ENCODE measurements at places on chromosomes 6 and 20. TPM values are rescaled to one million over a fixed set of nuclear protein-coding genes. Genes with fewer than 3 reads are reported as not detected.

The GHRH gene
- total RNA-seq, result not detected

The HLA-DOB gene
- 0.69 TPM for total RNA-seq

The TPBG gene
- 23.5 TPM for total RNA-seq

The MEP1A gene
- not detected for total RNA-seq

The TRERF1 gene
- total RNA-seq, result 7.7 TPM

The FGD2 gene
- 20.5 TPM for total RNA-seq

The IER3 gene
- total RNA-seq, result 61.7 TPM

The GSTA3 gene
- total RNA-seq, result not detected

The SLC26A8 gene
- not detected for total RNA-seq

The C20orf204 gene
- total RNA-seq, result 1.7 TPM

The TSBP1 gene
- not detected for total RNA-seq

The TMEM242 gene
- total RNA-seq, result 13.1 TPM

The BCAS1 gene
- 13.2 TPM for total RNA-seq

The ADGB gene
- total RNA-seq, result not detected

The TINAG gene
- total RNA-seq, result 8.8 TPM

The PAK5 gene
- 12.5 TPM for total RNA-seq

The CLPSL1 gene
- 0.49 TPM for total RNA-seq

The PLN gene
- total RNA-seq, result 152 TPM

The DEFB132 gene
- not detected for total RNA-seq

The TUBB2B gene
- total RNA-seq, result 24.5 TPM

The ATF6B gene
- total RNA-seq, result 119 TPM

The MOXD1 gene
- 3.8 TPM for total RNA-seq

The HTR1B gene
- 0.58 TPM for total RNA-seq
